ENCODE measurements at places on chromosomes 3 and 15. TPM values are rescaled to one million over a fixed set of nuclear protein-coding genes. Genes with fewer than 3 reads are reported as not detected.

The SNX1 gene
- total RNA-seq = 91.5 TPM

The STRIT1 gene
- not detected for total RNA-seq

The NTRK3 gene
- not detected for total RNA-seq

The LRTM1 gene
- total RNA-seq = not detected

The GOLGA8T gene
- total RNA-seq = 0.23 TPM

The TATDN2 gene
- 10.1 TPM for total RNA-seq

The TMEM207 gene
- total RNA-seq = not detected

All from Caki2 (cell line).